ENCODE measurements at places on chromosomes 13 and 19.
A peak's percentile ranks its signal among the peaks of the same experiment; 100 is the strongest.

GRCh38 chr19:27741236-27741635 lies 1471.7 kb downstream of the UQCRFS1 start:
- DNase-seq: no peak

GRCh38 chr13:42333613-42334328 lies 61.8 kb downstream of the AKAP11 start:
- no peak for DNase-seq

- DNase-seq: no peak
Measured at GRCh38 chr19:2793126-2793525, 7.8 kb downstream of the THOP1 start.

DNA sequence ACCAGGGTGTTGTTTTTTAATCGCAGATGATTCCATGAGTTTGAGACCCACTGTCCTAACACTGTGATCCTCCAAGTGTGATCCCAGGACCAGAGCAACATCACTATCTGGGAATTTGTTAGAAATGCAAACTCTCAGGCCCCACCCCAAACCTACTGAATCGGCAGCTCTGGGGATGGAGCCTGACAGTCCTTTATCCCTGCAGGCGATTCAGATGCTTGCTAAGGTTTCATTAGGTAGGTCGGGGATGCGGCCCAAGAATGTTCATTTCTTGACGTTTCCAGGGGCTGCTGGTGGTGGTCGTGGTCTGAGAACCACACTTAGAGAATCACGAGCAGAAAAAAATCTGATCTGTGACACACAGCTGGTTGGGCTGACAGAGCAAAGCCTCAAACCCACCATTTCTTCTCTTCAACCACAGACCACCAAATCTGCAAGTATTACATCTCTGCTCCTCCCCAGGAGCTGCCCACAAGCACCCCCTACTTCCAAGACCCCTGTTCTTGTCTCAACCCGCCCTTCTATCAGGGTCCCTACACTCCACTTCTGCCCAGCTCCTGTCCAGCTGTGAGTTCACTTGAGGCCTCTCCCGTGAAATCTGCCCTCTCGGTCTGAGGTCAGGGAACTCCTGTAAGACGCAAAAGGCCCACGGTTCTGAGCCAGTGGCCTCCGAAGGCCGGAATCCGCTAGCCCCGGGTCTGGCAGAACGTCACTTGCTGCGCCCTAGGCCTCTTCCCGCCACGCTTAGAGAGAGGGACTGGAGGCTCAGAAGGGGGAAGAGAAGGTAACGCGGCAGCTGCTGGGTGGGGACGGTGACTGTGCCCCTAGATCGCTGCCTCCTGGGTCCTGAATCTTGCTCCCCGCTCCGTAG lies 1.1 kb upstream of the FARP1 start:
- no peak for DNase-seq

- DNase-seq: no peak
Measured at GRCh38 chr13:51764184-51765141, 39.5 kb downstream of the DHRS12 start.

DNA sequence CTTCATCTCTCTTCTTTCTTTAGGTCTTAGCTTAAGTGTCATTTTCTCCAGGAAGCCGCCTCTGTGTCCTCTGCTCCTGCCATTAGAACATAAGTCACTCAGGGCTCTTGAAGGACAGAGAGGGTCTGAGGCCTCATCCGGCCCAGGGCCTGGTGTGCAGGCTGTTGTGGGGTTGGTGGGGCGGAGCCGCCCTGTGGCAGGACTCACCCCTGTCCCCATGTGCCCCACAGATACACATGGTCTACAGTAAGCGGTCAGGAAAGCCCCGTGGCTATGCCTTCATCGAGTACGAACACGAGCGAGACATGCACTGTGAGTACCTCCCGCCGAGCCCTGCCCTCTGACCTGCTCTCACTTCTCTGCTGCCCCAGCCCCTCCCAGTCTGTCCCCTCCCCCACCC lies 13.0 kb upstream of the LIN7B start:
- no peak for DNase-seq

GRCh38 chr19:19028526-19028925 lies 4.8 kb downstream of the SUGP2 start:
- DNase-seq: no peak

- no peak for DNase-seq
Measured at GRCh38 chr13:34108410-34108809, 290.5 kb downstream of the RFC3 start.

GRCh38 chr13:75341028-75341427 lies 140.9 kb downstream of the TBC1D4 start:
- DNase-seq: no peak

- no peak for DNase-seq
Measured at GRCh38 chr19:48606463-48607358, at the start of gene SPACA4. Gene SPACA4, plus strand, starts transcription at chr19:48606742. Its CDS starts 237 bp downstream, at chr19:48606979.

DNA sequence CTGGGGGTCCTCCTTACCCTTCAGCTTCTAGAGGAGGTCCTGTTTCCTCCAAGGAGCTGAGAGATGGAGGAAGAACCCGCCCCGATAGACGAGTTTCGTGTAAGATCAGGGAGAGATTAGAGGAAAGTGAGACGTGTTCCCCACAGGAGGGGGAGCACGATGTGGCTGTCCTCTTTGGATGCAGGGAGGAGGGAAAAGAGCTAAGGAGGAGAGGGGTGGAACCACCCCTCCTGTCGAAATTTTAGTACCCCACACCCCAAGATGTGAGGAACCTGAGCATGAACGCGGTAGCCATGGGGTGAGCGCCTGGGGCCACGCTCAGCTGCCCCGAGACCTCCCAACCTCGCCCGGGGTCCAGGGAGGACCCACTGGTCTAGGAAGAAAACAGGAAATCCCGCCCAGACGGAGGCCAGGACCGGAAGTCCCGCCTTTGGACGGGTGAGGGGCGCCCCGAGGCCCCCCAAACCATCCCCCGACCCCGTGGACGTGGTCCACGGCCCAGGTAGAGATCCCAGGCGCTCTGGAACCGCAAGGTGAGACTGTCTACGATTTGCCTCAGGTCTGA lies 1.2 kb downstream of the AKT1S1 start:
- DNase-seq: no peak

GRCh38 chr19:17333611-17334413 lies 843 bp downstream of the ANO8 start:
- no peak for DNase-seq

DNA sequence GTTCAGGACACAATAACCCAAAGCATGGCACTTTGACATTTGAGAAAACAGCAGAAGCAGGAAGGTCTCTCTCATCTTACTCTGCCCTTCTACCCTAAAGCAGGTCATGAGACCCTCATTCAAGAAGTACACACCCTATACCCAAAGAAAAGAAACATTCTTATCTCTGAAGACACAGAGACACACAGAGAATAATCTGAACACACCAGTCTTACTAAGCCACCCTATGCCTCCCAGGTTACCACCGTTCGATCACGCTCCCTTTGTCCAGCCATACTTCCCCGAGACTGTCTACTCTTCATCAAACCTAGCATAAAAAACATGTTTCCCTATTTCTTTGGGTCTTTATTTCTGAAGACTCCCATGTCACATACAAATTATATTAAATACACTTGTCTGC lies 66.5 kb upstream of the ANKRD10 start:
- no peak for DNase-seq

DNA sequence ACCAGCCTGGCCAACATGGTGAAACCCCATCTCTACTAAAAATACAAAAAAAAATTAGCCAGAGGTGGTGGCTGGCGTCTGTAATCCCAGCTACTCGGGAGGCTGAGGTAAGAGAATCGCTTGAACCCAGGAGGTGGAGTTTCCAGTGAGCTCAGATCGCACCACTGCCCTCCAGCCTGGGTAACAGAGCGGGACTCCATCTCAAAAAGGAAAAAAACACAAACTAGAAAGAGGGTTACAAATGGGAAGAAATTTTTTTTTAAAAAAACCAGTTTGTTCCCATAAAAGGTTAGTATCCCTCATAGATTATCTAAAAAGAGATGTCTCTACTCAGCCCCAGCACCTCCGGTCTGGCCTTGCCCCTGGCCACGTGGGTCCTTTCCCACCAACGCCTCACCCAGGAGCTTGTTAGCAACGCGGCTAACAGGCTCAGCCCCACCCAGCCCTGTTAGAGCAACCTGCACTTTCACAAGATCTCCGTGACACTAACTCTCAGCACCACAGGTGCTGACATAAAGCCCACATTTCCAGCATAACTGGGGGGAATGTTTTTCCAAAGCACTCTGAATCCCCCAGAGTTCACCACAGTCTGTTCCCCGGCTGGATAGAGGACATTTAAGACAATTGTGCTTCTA lies 4.3 kb downstream of the DMKN start:
- no peak for DNase-seq

- DNase-seq: no peak
Measured at GRCh38 chr19:32691952-32692726, 518 bp downstream of the NUDT19 start.

- no peak for DNase-seq
Measured at GRCh38 chr19:5615756-5616327, 6.7 kb downstream of the SAFB2 start.

GRCh38 chr13:48568370-48569103 lies 35.7 kb upstream of the RCBTB2 start:
- DNase-seq: no peak

- peak; percentile 77 for DNase-seq
Measured at GRCh38 chr19:6021878-6022569, 44.1 kb upstream of the RANBP3 start.

GRCh38 chr19:32202244-32202643 lies 143.2 kb upstream of the ZNF507 start:
- DNase-seq: no peak

DNA sequence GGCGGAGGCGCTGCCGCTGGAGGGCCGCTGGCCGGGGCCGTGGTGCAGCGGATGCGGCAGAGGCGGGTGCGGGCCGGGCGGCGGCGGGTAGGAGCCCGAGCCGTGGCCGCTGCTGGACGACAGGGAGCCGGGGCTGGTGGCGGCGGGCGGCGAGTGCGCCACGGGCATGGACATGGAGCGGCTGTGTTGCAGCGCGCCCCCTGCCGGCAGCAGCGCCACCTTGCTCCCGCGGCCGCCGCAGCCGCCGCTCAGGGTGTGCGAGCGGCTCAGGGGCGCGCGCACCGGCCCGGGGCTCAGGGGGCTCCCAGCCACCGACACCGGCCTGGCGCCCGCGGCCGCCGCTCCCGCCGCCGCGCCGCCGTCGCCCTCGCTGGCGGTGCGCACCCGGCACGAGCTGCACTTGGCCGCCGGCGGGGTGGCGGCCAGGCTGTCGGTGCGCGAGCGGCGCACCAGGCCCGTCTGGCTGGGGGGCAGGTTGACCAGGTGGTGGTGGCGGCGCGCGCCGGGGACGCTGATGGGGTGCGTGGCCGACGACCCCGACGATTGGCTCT lies 1.7 kb downstream of the IRS2 start:
- DNase-seq: peak; percentile 49

GRCh38 chr13:57925250-57925649 lies 293.7 kb downstream of the PCDH17 start:
- no peak for DNase-seq

DNA sequence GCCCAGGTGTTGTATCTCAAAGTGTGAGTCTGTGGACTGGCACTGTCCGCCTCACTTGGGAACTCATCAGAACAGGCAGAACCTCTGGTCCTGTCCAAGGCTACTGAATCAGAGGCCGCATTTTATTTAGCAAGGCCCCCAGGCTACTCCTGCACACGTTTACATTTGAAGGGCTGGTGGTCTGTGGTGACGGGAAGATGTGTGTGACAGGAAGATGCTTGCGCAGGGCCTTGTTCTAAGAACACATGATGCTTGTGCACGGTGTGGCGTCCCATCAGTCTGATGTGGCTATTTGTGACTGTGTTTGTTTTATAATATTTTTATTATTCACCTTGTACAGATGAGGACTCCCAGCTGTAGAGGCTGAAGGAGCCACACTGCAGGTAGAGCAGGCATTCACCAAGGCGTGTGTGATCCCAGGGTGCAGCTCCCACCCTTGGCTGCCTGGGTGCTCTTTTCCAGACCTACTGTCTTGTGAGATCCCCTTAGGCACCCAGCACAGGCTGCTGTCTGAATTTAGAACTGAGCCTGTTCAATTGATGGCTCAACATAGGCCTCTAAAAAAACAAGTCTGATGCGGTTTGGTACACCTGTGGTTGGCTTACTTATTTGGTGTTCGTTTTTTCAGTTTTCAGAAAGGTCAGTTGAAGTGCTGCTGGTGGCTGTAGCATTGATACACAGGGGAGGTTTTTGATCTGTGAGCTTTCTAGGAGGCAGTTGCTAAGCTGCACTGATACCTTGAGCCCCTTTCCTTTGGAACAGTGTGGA lies 3.1 kb downstream of the SLC25A15 start:
- DNase-seq: no peak

- no peak for DNase-seq
Measured at GRCh38 chr13:47233734-47234133, 336.9 kb upstream of the HTR2A start.

DNA sequence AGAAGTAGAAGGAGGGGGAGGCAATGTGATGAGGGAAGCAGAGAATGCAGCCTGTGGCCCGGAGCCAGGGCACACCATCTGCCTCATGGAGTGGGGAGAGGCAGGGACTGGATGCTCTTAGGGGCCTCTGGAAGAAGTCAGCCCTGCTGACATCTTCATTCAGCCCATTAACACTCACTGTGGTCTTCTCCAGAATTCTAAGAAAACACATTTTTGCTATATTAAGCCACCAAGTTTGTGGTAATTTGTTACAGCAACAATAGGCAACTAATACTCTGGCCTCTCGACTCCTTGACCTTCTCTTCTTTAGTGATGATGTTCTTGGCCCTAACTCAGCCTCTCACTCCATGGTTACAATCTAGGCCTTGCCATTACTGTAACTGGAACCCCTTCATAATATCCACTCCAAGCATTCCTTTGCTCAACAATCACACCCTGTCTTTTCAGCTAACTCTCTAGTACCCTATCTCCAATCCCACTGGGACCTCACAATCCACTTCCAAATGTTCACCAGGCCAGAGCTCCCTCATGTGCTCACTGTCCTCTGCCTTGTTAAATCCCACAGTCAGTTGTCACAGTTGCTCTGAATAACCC lies 98.5 kb downstream of the MIPEP start:
- no peak for DNase-seq

- DNase-seq: peak; percentile 81
Measured at GRCh38 chr19:51703575-51704515, 10.7 kb downstream of the SPACA6 start.

DNA sequence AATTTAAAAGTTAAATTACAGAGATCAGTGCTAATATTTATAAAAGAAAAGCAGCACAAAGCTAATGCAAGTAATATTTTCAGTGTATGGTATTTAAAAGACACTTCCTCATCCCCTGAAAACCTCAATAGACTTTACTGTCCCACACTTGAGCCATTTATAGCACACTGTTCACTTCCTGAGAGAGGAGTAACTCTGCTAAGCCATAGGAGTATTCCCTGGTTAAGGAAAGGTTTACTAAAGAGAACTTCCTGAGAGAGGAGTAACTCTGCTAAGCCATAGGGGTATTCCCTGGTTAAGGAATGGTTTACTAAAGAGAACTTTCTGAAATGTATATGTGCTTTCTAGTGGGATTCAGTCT lies 159.4 kb downstream of the NHLRC3 start:
- DNase-seq: no peak

GRCh38 chr13:102312841-102313240 lies 89.0 kb downstream of the FGF14 start:
- DNase-seq: no peak

GRCh38 chr13:24678151-24678550 lies 2.1 kb upstream of the ATP12A start:
- no peak for DNase-seq

- DNase-seq: no peak
Measured at GRCh38 chr19:48090281-48090802, 20.3 kb downstream of the PLA2G4C start.
